Right renal pelvis (tissue), 4 donors: ENCODE measurements at places on chromosomes 7 and 10.

- DNase-seq: no peak
Measured at GRCh38 chr7:70033226-70033625, 435.0 kb downstream of the AUTS2 start.

DNA sequence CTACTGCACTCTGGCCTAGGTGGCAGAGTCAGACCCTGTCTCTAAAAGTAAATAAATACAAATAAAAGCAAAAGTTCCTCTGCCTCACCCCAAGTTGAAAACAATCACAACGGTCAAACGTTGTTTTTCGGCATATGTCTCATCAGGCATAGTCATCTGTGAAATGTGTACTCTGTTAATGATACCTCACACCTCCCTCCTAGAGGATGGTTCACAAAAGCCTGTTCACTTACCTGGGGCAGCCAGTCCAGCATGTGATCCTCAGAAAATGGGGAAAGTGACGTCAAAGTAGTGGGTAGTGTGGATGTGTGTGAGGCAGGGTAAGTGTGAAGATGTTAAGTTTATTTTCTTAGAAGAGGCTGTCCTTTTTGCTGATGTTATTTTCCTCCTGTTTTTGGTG is 254.0 kb upstream of the LRGUK start:
- DNase-seq: no peak

DNA sequence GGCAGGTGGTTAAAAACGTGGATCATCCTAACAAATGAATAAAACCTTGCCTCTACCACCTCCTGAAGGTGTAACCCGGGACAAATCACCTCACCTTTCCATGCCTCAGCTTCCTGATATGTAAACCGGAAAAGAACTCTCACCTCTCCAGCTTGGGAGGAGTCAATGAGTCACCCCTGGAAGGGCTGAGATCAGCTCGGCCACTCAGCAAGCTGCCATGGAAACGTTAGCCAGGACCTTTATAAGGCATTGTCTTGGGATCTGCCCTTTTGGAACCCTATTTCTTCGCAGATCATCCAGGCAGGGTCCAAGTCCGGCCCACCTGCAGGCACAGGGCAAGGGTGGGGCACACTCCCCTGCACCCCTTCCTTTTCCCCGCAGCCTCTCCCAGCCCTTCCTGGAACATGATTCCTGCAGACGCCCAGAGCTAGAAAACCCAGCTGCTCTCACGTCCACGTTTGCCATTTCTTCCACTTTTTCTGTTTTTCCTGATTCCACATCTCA is 81.6 kb upstream of the PFKP start:
- DNase-seq: no peak

DNA sequence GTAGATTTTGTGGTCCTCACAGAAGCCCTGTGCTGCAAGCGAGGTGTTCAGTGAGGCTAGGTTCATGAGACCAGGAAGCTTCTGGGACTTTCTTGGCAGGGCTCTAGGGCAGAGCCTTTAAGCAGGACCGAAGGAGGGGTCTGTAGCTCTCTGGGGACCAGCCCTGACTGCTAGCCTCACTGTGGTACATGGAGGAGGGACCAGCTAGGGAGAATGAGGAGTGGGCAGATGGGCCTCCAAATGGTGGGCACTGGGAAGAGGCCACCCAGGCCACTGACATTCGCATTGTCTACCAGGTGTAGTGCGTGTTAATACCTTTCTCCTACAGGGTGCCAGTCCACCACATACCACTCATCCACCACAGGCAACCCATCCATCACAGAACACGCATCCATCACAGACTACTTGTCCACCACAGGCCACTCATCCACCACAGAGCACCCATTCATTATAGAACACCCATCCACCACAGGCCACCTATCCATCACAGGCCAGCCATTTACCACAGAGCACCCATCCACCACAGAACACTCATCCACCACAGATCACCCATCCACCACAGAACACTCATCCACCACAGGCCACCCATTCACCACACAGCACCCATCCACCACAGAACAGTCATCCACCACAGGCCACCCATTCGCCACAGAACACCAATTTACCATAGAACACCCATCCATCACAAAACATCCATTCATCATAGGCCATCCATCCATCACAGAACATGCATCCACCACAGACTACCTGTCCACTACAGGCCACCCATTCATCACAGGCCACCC is 31.6 kb upstream of the ZNF488 start:
- DNase-seq: no peak
